ENCODE measurements at places on chromosomes 2 and 18.

DNA sequence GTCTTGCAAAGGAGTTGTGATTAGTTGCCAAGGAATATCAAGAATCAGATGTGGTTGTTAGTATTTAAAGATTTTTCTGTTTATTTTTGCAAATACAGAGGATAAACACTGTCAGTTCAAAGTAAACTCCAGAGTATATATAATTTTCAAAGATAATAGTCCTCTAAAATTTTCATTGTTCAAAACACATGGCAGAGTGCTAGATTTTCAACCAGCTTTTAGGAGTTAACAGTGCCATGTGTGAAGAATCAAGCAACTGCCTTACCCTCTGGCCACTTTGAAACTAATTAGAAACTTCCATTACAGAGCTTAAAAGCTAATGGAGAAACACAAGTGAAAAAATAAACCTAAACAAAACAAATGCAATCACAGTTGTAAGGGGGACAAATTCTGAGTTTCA, 1605.6 kb upstream of the ZEB2 start:
- DNase-seq = no peak

- no peak for DNase-seq
Measured at GRCh38 chr2:182904844-182905243, 38.4 kb upstream of the FRZB start.

DNA sequence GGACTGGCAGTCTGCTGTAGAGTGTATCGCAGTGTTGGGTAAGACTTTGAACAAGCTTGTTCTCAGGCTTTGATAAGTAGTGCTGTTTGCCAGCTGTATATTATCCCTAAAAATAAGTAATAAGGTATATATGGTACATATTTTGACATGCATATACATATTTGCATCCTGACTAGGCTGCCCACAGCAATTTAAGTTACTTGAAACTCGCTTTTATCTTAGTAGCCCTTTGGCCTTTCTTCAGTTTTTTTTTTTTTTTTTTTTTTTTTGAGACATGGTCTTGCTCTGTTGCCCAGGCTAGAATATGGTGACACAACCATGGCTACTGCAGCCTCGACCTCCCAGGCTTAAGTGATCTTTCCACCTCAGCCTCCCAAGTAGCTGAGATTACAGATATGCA, 18.2 kb downstream of the MSH6 start:
- no peak for DNase-seq

GRCh38 chr2:236177604-236177966, 9.4 kb upstream of the GBX2 start:
- DNase-seq = no peak

- no peak for DNase-seq
Measured at GRCh38 chr18:49009661-49010060, 58.9 kb upstream of the SMAD7 start.

GRCh38 chr18:25274926-25275325, 77.0 kb downstream of the ZNF521 start:
- no peak for DNase-seq

- DNase-seq = no peak
Measured at GRCh38 chr2:168962636-168963035, 61.5 kb downstream of the G6PC2 start.

DNA sequence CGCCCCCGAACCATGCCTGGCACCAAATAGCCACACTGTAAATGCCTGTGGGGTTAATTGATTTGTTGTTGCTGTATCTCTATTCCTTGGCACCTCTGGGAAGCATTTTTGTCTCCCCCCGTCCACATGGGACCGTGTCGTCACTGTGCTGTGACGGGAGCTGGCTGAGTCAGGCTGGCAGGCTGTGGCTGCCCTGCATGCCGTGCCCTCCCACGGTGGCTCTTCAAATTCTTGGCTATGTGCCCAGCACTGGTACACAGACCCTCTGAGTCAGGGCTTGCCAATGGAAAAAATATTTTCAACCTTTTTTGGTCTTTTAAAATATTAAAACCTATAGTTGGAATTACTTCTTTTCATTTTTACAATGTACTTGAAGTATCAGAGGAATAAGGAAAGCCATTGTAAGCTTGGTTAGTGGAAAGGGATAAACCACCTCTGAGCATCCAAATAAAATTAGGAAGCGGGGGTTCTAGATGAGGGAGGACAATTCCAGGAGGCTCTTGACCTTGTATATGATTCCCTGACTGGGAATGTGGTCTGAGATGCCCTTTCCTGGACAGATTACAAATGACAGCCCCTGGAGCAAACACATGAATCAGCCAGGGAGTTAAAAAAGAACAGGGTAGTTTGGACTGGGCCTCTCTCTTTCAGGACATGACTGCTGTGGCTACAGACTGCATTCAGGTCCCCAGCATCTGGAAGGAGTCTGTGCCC, 59.4 kb downstream of the DGKD start:
- DNase-seq = peak; percentile 90

GRCh38 chr18:63970809-63971205, 926 bp downstream of the SERPINB8 start:
- DNase-seq = peak; percentile 70

- no peak for DNase-seq
Measured at GRCh38 chr2:127313406-127313805, 19.5 kb upstream of the ERCC3 start.

DNA sequence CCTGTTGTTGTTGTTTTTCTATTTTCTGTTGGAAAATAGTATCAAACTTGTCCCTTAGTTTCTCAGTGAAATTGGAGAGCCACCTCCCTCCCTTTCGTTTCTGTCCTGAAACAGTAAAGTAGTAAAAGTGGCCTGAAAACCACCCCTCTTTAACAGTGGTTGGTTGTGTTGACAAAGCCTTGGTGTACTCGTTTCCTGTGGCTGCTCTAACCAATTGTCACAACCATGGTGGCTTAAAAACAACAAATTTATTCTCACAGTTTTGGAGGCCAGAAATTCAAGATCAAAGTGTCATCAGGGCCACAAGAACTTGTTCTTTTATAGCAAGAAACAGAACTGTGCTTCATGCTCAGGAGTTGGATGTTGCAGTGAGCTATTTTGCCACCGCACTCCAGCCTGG, 4.0 kb upstream of the DYSF start:
- no peak for DNase-seq

DNA sequence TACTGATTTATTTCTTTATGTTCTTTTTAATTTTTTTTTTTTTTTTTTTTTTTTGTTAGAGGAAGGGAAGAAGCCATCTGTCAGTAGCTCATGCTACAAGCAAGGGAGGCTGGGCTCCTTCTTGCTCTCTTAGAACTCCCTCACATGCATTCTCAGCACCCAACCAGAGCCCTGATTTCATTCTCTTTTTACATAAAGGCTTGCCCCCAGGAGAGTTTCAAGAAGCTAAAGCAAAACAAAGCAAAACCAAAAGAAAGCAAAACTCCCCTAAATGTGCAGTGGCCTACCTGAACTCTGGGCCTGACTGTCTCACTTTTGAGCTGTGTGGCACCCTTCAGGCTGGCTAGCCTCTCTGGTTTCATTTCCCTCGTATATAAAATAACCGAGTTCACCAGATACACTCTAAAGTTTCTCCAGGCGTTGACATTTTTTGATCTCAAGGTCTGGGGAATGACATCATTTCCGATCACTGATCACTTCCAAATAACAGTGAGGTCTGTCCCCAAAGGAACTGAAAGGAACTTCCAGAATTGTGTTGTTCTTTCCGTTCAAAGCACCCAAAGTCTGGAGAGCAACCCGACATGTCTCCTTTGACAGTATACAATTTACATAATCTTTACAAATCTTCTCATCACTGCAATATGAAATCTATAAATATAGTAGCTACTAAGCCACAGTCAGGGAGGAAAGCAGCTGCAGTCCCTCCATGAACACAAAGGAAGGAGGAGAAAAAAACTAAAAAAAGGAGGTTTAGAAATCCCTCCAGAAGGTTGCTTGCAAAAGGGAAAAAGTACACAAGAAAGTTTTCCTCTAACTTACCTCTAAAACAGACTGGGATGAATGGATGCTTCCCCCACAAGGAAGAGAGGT, 145.6 kb upstream of the NCK2 start:
- DNase-seq = no peak

GRCh38 chr18:37476182-37476581, 89.4 kb downstream of the CELF4 start:
- no peak for DNase-seq

GRCh38 chr2:29375843-29376242, 260.6 kb downstream of the CLIP4 start:
- DNase-seq = no peak

GRCh38 chr2:40317761-40318160, 134.1 kb downstream of the SLC8A1 start:
- DNase-seq = no peak

- no peak for DNase-seq
Measured at GRCh38 chr2:240961910-240962299, 36.5 kb upstream of the SNED1 start.

DNA sequence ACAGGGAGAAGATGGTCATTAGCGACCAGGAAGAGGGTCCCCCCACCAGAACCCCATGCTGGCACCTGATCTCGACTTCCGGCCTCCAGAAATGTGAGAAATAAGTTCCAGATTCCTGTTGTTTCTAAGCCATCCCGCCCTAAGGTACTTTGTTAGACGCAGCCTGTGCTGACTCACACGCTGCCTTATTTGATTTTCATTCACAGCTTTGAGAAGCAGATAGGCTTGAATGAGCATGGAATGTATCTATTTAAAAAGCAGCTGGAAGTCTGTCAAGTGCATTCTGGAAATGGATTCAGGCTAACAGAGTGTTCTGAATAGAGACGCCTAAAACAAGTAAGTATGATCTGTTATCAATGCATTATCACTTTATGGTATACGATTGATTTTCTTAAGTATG, 8.3 kb upstream of the IL1R2 start:
- no peak for DNase-seq

DNA sequence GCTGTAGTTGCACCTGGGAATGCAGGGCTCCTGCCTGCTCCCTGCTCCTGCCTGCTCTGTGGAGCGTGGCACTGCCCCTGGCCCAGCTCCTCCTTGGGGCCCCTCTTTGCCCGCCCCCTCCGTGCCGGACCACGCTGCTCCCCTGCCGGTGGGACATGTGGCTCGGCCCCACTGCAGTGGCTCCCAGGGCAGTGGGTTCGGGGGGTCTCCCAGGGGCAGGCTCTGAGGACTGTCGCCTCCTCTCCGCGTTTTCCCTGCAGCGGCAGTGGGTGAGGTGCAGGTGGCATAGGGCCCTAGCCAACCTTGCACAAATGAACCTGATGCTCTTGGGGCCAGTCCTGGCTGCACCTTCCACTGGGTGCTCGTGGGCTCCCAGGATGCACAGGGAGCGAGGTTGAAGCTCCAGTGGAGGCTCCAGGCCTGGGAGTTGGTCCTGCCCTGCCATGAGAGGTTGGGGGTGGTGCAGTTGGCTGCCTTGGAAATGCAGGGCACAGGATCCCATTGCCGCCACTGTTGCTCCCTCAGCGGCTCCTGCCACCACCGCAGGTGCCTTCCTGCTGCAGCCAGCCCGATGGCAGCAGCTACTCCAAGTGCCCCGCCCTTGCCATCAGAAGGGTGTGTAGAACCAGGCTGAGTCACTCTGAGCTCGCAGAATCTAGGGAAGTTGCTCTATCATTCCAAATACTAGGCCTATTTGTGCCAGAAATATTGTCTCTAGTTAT, 313.1 kb upstream of the SYT4 start:
- no peak for DNase-seq

DNA sequence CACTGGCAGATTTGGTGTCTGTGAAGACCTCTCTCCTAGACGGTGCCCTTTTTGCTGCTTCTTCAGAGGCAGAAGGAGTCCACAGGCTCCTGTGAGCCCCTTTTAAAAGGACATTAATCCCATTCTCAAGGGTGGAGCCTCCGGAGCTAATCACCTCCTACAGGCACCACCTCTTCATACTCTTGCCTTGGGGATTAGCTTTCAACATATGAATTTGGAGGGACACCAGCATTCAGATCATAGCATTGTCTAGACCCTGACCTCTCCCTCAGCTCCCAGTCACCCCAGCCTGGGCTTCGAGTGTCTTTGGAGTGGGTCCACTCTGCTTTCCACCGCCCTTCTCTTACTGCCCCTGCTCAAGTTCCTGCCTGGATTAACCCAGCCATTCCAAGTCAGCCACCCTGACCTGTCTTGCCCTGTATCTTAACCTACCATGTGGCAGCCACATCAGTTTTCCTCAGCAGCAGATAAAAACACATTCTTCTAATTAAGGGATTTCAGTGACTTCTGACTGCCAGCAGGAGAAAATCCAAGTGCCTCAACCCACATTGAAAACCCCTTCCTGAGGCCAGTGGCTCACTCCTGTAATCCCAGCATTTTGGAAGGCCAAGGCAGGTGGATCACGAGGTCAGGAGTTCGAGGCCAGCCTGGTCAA, 6.1 kb upstream of the NCL start:
- DNase-seq = no peak

DNA sequence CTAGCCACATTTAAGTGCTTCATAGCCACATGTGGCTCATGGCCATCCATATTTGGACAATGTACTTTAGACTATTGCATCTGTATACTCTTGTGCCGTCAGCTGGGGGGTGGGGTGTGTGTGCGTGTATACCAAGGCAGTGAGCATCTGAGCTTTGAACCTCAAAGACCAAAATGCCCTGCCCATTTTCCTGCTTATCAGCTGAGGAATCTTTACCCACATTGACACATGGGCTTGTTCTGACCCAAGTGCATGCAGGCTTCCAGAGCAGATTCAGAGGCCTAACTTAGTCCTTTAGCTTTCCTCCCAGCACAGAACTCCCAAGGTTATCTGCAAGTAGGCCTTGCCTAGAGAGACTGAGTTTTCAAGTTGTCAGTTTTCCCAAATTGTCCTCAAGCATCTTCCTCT, 11.1 kb upstream of the MOCOS start:
- no peak for DNase-seq

Data from RWPE2 (cell line).